ENCODE measurements at places on chromosomes 6 and 20.

DNA sequence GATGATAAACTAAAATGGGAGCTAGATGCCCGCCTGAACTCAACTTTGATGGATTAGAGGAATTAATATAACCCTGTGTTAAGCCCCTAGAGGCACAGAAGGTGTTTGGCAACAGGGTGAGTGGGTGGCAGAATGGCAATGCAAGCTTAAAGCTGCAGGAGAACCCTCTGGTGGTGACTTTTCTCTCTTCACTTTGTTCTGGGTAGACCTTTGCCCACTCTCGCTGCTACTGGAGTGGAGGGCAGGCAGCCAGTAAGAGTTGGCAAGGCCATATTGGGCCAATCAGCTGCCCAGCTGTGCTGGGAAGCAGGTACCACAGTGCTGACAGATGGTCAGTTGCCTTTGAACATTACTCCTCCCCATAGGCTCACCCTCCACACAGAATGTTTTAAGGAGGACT lies 468.2 kb downstream of the MMUT start:
- DNase-seq, result no peak

DNA sequence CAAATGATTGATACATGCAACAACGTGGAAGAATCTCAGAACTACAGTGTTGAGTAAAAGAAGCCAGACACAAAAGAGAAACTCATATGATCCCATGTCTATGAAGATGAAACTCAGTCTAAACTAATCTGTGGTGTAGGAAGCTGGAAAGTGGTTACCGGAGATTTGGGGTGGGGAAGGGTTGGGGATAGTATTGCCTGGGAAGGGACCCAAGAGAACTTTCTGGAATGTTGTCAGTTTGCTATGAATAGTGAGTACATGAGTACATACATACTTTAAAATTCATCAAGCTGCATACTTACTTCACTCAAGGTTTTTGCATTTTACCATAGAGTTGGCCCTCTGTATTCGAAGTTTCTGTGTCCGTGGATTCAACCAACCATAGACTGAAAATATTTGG lies 106.0 kb downstream of the SAMD5 start:
- no peak for DNase-seq

DNA sequence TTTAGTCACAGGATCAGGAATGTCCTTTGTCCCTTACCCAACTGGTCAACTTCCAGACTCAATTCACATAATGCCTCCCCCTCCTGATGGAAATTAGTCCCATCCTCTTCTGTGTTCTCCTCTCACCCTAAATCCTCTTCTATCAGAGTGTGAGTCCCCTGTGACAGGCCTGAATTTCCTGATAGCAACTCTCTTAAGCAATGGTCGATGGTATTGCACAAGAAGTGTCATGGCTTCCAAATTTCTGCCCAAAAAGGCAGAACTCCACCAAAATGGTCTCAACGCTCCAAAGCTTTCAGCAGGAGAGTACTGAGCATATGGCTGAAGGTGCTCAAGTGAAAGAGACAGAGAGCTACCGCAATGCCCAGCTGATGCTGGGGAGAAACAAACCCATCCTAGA lies 2.4 kb downstream of the PREP start:
- DNase-seq, result no peak

- no peak for DNase-seq
Observed at GRCh38 chr6:135572051-135572450, 74.5 kb upstream of the AHI1 start.

GRCh38 chr20:43028470-43028869 lies 161.2 kb downstream of the PTPRT start:
- no peak for DNase-seq

DNA sequence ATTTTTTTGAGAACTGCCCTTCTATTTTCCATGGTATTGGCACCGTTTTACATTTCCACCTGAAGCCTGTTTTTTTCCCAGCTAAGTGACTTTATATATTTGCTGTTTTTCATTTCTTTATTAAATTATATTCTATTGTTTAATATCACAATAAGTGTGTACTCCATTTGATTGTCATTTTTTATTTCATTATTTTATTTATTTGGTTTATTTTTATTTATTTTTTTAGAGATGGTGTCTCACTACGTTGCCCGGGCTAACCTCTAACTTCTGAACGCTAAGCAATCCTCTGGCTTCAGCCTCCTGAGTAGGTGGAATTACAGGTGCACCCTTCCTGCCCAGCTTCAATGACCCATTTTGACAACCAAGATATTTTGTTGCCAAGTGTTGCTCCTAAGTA lies 202.6 kb downstream of the SIM1 start:
- DNase-seq, result no peak

GRCh38 chr6:30357678-30358540 lies 13.0 kb downstream of the RPP21 start:
- peak; percentile 36 for DNase-seq

GRCh38 chr6:70289299-70289698 lies 13.6 kb downstream of the COL9A1 start:
- no peak for DNase-seq

DNA sequence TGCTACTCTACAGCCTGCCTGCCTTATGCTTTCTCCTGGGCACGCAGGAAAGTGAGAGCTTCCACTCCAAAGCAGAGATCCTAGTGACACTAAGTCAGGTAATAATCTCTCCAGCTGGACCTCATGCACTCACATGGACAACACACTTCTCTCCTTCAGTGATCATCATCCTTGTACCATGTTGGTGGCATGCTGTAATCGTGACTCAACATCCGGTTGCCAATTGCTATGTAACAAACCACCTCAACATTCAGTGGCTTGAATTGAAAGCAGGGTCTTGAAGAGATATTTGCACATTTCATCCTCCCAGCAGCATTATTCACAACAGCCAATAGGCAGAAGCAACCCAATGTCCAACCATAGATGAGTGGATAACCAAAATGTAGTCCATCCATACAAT lies 40.3 kb upstream of the PPP1R3G start:
- no peak for DNase-seq

DNA sequence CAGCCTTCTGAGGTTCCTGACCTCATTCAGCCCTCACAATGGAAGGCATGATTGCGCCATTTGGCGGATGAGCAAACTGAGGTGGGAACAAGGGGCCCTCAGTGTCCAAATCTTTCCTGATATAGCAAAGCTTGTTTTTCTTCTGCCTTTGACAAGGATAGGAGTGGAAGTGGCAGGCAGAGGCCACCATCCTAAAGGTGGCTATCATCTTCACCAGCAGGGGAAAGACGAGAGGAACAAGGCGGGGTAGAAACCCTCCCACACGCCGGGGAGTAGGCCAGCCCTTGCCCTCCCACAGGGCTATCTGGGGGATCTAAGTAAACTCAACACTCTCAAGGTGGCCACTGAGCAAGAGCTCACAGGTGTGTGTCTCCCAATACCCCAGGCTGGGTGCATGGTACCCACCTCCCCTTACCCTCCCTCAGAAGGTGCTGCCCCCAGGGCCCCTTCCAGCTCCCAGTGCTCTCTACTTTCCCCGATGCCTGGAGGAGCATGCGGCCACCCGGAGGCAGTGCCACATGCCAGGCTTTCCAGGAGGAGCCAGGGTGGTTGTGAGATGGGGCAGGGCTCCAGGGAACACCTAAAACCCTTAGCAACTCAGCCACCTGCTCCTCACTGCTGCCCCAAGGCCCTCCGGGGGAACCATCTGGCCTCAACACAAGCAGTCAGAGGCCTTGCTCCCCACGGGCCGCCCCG lies 11.2 kb downstream of the SPDEF start:
- DNase-seq, result no peak

GRCh38 chr6:134848076-134848475 lies 101.8 kb downstream of the ALDH8A1 start:
- no peak for DNase-seq

DNA sequence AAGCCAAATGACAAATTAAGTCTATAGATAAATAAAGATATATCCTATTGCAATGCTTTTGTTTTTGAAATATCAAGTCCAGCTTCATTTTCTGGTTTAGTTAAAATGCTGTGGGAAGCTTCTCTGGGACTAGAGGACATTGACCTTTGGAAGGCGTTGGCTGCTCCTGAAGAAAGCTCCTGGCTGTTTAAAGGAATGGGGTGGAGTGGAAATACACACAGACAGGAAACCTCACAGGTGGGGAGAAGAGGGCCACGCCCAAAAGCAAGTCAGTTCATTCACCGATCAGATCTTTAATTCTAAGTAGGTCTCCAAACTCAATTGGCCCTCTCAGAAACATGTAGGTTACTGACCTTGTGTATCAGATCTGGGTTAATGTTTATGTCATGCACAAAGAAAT lies 59.6 kb downstream of the SPTLC3 start:
- DNase-seq, result no peak

GRCh38 chr6:110484321-110484720 lies 7.9 kb upstream of the SLC22A16 start:
- no peak for DNase-seq

DNA sequence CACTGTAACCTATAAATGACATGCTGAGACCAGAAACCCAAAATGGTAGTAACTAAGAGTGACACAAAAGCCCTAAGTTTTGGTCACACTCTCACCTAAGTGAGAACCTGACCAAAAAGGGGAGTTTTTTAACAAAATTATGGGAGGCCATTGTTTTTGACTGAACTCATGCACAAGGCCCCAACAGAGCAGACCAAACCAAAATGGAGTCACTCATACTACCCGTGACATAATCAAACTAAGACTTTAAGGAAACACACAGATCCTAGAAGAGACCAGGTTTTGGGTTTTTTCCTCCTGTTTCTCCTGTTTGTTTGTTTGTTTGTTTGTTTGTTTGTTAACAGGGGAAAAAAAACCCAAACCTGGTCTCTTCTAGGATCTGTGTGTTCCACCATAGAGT lies 49.2 kb upstream of the MRAP2 start:
- DNase-seq, result no peak

- no peak for DNase-seq
Observed at GRCh38 chr6:10591422-10592160, 70.4 kb downstream of the GCNT2 start.

Measured in stimulated activated CD4-positive, alpha-beta T cell treated with anti-CD3 and anti-CD28 coated beads, Interleukin-1b, Interleukin-23, amount 100 ng/mL, for 48 hours (primary cell).